Activated CD4-positive, alpha-beta T cell treated with anti-CD3 and anti-CD28 coated beads, Interleukin-2, amount 50 U/mL, for 16 hours (primary cell): ENCODE measurements at places on chromosomes 5 and 9.

DNA sequence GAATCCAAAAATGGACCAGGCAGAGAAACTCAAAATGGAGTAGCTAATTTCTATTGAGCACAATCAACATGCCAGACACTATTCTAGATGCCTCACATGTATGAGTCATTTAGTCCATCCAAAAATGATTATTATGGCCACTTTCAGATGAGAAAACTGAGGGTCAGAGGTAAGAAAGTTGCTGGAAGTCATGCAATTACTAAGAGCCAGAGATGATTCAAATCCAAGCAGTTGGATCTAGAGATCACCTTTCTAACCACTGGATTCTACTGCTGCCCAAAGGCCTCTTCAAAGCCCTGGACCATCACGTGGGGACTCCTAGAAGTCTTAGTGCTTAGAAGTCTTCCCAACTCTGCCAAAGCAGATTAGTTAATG is 51.8 kb upstream of the HMHB1 start:
- peak; percentile 80 for DNase-seq

DNA sequence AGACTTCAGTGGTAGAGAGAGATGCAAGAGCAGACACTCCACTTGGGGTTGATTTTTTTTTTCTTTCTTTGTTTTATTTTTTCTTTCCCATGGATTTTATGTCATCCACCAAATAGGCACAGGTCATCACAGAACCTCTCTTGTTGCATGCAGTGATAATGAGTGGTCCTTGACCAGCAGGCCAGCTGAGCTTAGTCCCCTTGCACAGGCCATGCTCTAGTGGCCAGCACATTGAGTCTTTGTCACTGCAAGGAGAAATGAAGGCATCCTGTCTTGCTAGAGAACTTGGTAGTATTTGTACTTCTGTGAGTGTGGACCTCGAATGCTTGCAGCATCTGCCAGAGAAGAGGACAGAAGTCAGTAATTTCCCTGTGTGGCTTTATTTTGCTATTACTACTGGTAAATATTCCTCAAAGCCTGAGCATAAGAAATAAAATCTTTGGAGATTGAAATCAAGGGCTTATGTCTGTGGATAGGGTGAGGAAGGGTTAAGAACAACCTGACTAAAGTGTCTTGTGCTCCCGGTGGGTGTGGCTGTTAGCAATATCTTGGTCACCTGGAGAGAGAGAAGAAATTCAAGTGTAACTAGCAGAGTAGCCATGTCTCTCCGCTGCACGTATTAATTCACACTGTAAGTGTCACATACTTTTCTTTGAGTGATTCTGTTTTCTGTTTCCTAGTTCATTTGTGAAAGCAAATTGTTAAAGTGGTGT is 45.3 kb upstream of the NCS1 start:
- no peak for DNase-seq

DNA sequence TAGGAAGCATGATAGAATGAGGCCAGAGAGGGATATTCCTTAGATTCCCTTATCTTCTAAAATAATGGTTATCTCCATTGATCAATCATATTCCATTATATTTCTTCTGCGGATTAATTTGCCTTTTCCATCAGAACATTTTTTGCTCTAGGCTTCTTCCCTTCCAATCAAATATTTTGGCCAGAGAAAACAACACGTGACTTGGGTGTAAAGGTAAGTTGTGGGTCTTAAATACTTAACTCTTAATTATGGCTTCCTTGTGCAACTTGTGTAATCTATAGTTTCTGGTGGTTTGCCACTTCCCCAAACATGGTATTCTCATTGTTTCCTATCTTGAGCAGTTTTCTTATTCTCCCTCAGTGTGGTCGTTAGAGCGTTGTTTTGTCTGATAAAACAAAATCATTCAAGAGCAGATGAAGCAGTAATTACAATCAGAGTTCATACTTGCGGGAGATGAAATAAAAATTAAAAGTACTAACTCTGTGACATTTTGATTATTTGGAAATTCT is 889.3 kb downstream of the MAT2B start:
- DNase-seq = no peak

GRCh38 chr9:110115826-110116542 is 92.0 kb downstream of the C9orf152 start:
- no peak for DNase-seq

DNA sequence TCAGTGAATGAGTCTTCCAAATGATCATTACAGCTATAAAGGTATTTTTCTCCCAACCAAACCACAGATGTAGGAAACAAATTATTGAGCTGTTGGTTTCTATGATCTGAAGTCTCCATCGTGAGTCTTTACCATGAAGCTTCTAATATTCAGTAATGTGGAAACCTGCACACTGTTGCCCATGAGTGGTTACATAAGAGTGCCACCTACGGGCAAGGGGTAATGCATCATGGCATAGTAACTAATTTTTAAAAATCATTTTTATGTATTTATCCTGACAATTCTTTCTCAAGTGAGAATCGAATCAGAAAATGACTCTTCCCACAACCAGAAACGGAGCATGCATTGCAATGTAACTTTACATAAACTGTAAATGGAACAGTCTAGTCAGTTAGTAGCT is 282.5 kb upstream of the SMARCA2 start:
- DNase-seq = no peak

- DNase-seq = no peak
Observed at GRCh38 chr5:73497497-73498056, 665 bp upstream of the BTF3 start.

DNA sequence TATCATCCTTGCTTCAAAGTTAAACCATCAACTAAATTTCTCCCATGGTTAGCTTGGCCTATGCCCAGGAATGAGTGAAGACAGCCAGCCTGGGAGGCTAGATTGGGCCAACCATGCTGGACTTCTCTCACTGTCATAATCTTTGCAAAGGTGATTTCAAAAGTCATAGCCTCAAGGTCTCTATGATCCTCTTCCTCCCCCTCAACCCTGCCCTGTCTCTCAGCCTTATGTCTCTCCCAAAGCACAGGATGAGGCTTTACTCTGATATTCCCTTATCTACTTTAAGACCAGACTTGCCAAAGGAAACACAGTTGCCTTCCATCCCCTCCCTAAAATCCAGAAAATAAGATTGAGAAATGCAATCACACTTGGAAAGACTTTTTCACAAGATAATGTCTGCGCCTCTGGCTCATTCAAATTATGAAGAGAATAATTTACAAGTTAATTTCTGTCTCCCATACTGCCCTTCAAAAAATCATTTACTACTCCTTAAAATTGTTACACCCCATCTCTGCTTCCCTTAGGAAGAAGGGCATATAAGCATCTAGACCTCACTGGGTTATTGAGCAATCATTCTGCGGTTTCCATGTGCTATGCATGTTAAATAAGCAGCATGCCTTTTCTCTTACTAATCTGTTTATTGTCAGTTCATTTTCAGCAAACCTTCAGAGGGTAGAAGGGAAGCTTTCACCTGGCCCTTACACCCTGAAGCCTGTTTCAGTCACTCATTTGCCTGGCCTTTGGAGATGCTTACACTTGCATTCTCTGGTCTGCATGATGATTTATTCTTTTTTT is 113.8 kb upstream of the ANKRD55 start:
- DNase-seq = no peak

DNA sequence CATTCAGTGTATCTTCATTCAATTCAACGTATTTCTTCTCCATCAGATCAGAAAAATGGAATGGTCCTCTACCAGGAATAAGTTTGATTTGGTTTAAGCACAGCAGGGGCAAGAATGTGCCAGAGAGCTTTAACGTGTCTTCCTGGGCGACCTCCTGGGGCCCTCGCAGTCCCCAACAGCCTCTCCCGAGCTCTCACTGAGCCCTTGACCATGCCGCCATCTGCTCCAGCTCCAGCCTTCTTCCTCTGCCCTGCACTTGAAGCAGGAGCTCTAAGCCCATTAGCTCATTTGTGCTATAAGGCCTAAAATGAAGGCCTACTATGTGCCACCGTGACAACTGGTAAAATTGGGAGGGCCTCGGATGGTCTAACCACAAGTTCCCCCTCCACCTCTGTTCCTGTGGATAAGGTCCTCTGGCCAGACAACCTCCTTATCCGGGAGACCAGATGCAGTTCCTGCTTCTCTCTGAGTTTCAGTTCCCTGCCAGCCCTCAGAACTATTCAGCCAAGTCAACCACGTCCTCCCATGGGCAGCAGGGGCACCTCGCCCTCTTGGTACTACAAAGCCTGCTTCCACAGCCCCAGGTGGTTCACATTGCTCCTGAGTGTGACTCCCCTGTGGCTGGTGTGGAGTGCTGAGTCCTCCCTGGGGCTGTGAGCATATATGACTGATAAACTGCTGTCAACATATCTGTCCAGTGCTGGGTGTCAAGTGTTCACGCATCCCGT is 35.8 kb downstream of the C5orf15 start:
- DNase-seq = no peak

DNA sequence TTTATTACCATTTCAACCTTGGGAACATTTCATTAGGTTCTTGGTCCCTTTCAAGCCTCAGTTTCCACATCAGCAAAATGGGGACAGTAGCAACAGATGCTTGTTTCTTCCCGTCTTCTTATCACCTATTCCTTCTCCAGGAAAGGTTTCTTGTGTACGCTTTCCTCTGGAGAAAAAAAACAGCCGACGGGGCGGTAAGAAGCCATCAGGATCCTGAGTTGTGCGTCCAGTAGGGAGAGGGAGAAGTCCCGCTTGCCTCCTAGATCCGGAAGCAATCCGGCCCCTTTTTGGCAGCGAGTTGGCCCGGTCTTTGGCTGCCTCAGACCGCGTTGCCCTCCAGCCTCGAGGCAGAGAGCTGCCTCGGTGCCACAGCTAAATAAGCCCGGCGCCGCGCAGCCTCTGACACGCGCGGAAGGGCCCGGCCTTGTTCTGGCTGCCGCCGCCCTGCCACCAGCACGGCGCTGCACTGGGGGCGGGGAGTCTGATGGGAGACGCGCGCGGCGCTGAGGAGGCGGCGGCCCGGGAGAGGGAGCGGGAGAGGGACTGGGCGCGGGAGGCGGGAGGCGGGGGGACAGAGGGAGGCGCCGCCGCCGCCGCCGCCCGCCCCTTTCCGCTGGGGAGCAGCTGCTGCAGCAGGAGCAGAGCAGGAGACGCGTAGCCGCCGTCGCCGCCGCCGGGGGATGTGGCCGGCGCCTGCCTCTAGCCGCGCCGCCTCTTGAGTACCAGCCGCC is at the start of gene SLC44A1:
Gene SLC44A1, plus strand, starts transcription at position 649 of the 731 bp plus-strand sequence. CDS start 218 bp downstream, outside the sequence.
- DNase-seq = peak; percentile 91

DNA sequence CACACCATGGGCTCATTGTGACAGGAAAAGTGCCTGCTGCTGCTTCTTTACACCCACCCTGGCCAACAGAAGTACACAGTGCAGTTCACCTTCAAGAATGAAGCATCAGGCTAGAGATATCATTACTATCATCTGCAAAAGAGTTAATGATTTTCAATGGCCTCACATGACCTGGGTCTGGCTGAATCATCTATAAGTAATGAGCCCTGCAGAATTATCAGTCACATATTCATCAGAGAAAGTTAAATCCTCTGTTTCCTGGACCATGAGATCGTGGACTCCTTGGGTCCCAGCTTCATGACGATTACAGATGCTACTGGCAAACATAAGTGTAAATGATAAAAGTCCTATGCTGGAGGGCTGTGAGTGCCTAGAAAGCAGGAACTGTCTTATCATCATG is 8.3 kb downstream of the BAG1 start:
- DNase-seq = no peak

DNA sequence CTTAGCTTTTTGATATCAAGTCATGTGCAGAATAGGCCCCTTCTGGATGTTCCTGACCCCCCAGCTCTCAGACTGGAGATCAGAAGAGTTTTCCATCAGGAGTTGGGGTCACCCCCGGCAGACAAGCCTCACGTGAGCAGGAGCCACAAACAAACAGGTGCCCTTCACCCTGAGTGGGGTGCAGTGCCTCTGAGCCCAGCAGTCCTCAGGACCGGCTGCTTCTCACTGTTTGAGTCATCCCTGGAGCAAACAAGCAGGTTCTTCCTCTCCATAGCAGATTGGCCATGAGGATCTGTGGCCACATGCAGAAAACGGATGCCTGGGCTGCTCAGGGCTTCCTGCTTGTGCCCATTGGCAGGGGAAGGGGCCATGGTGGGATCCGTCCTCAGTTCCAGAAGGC is 47.0 kb downstream of the LRSAM1 start:
- no peak for DNase-seq

DNA sequence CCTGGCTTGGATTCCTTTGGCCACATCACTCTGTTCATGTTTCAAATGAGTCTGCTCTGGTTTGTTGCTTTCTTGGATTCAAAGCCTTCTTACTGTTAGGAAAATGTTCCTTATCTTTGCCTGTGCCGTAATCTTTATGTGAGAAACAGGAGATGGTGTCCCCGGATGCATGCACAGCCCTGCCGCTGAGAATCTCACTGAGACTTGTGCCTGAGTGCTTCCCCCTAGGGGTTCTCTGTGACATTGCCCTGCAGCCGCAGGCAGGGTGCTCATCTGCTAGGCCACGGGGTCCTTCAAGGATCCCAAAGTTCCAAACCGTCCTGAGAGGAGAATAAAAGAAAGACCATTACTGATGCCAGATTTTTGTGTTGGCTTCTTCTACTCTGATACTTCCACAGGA is 81.4 kb upstream of the ANKRD55 start:
- no peak for DNase-seq

DNA sequence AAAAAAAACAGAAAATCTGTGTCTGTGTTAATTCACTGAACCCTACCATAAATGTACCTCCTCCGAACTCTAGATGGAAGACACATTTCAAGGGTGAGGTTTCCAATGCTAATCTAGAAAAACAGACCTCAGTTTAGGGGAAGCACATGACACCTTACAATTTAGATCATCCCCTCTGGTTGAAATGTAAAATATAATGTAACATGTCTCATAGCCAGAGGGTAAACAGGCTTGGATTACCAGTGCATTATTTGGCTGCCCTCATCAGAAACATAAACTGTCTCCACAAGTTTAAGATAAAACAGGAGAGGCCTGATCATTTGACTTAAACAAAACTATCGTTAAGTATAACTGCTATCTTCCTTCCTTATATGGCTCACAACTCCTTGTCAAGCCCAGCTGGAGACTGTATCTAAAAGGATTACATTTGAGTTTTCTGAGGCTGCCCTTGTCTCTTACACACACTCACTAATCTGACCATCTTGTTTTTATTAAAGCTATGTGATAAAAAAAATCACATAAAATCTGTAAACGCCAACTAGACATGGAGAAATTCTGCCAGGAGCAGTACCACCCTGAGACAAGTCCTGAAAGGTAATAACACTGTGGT is 105.7 kb downstream of the LURAP1L start:
- DNase-seq = no peak

DNA sequence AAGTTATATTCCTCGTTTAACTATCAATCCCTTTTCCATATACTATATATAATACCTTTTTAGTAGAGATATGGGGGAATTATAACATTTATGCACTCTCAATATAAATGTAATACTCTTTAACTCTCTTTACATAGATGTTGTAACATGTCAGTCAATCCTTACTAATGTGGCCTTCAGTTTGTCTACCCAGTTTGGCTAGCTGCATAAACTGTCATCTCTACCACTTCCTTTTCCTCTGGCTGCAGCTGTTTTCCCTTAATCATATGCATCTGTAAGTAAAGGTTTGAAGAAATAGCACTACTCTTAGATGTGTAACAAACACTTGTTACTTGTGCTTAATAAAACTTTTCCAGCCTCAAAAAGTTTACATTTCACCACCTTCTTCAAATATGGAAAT is 13.4 kb downstream of the ABHD17B start:
- peak; percentile 68 for DNase-seq

DNA sequence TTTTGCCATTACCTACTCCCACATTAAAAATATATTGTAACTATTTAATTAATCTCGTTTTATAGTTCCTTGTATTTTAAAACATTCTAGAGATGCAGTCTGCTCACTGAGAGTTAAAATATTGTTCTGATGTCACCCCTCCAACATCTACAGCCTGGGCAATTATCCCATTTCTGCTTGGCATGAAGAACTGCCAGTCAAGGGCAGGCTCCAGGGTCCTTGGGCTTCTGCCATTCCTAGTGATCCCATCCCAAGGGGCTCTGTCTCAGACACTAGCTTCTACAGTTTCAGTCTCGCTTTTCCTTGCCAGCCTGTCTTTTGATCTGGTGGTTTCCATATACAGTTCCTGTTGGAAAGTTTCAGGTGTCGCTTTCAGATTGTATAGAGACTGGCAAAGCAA is 287.2 kb downstream of the TMEM232 start:
- no peak for DNase-seq
